ENCODE measurements at places on chromosomes 2 and 18. TPM values are rescaled to one million over a fixed set of nuclear protein-coding genes. Genes with fewer than 3 reads are reported as not detected.

Gene IL1A
- 0.45 TPM for total RNA-seq

Gene CPO
- not detected for total RNA-seq

Gene PROM2
- total RNA-seq, result 63.4 TPM

Gene C2orf78
- not detected for total RNA-seq

Gene PROKR1
- 0.07 TPM for total RNA-seq

Gene ETAA1
- total RNA-seq, result 5.9 TPM

Gene OSBPL1A
- 33.0 TPM for total RNA-seq

Gene ACADL
- 0.12 TPM for total RNA-seq

Gene ALPI
- total RNA-seq, result 27.1 TPM

GRCh38 chr2:150675807-150676206 is 188.3 kb upstream of the RND3 start:
- no peaks in the 10 kb centered on the region for H3K27me3 ChIP-seq
- H3K4me3 ChIP-seq, result no peak overlapping the region
- H3K4me1 ChIP-seq, result no peaks in the 10 kb centered on the region
- DNase-seq, result no peak
- H3K27ac ChIP-seq, result no peak overlapping the region
- no peaks in the 10 kb centered on the region for H3K36me3 ChIP-seq

DNA sequence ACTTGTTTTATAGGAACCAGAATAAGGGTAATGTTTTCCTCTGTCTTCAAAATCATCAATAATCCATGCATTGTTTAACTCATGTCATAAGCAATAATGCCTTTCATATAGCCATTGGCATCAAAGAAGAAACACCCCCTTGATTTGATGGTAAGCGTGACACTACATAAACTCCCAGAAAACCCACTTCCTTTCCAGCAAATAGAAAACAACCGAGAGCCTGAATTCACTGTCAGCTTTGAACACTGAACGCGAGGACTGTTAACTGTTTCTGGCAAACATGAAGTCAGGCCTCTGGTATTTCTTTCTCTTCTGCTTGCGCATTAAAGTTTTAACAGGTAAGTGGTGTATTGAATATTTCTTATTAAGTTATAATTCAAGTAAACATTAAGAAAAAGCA is at the start of gene ICOS:
Gene ICOS (plus strand): TSS at position 229 of the 400 bp plus-strand sequence. CDS start 52 bp downstream, at position 281.
- H3K4me1 ChIP-seq, result no peaks in the 10 kb centered on the region
- H3K27me3 ChIP-seq, result no peaks in the 10 kb centered on the region
- no peaks in the 10 kb centered on the region for H3K36me3 ChIP-seq
- H3K4me3 ChIP-seq, result no peak within 1 kb of the TSS
- no peak within 1 kb of the TSS for H3K27ac ChIP-seq
- DNase-seq, result no peak

DNA sequence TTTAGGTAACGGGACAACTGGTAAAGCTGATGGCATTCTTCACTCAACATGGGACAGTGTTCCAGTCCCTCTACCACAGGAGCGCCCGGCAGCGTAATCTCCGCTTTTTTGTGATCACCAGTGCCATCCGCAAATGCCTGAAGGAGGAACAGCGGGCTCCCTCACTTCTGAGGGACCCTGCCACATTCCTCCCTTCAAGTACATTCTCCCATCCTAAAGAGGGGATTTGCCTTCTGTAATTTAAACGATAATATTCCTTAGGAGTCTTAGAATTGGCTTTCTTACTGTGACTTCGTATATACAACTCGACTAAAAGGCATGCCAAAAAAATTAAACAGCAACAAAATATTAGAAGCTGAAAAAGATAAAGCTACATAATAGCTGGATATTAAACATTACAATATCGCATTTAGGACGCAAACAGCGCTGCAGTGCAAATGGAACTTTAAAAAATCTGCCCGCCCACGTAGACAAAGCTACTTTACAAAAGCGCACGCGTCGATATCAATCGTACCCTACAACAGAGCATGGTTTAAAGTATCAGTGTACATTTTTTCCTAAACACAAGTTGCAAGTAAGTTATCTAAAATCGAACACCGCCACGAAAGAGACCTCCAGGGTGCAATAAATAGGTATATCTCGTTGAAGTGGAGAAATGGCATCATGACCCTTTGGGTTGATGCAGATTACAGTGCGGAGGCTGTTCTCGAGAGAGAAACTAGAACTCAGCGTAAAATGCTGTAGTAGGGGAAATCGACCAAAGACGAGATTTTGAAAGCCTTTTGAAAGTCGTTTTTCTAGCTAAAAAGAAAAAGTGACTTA is 2.3 kb upstream of the VSNL1 start:
- peak; percentile 44 for DNase-seq
- H3K4me1 ChIP-seq, result no peaks in the 10 kb centered on the region
- H3K27me3 ChIP-seq, result no peaks in the 10 kb centered on the region
- H3K36me3 ChIP-seq, result no peaks in the 10 kb centered on the region

DNA sequence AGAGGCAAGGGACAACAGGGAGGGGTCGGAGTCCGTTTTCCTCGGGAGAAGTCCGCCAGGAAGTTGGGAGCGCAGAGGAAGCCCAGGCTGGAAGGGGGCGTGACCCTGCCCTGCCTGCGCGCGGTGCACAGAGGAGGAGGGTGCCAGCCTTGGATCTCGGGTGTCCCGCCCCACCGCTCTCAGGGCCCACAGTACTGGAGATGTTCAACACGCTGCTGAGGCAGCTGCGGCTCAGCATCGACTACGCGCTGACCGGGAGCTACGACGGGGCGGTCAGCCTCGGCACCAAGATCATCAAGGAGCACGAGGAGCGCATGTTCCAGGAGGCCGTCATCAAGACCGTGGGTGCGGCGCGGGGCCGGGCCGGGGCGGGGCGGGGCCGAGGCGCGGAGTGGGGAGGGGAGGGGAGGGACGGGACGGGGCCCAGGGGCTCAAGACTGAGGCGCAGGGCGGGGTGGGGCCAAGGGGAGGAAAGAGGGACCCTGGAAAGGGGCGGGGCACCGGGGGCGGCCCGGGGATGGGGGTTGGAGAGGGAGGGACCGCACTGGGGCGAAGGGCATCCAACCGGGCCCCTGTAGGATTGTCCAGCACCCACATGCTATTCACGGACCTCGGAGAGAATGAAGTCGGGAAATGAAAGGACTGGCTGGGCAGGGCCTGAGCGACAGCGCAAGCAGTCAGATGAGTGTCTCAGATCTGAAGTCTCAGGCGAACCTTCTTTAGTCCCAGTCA is 36.6 kb downstream of the POMC start:
- H3K27ac ChIP-seq, result no peak overlapping the region
- H3K4me3 ChIP-seq, result peak overlapping the region; percentile 19
- no peaks in the 10 kb centered on the region for H3K4me1 ChIP-seq
- peak; percentile 51 for DNase-seq

GRCh38 chr18:68104036-68104435 is 587.5 kb upstream of the DSEL start:
- no peak for DNase-seq
- H3K36me3 ChIP-seq, result no peaks in the 10 kb centered on the region
- H3K27me3 ChIP-seq, result no peaks in the 10 kb centered on the region
- H3K4me3 ChIP-seq, result no peak overlapping the region
- no peaks in the 10 kb centered on the region for H3K4me1 ChIP-seq
- no peak overlapping the region for H3K27ac ChIP-seq

GRCh38 chr2:237118025-237118424 is 32.3 kb downstream of the COPS8 start:
- no peak overlapping the region for H3K4me3 ChIP-seq
- H3K27me3 ChIP-seq, result no peaks in the 10 kb centered on the region
- H3K4me1 ChIP-seq, result no peaks in the 10 kb centered on the region
- no peak for DNase-seq

GRCh38 chr2:19684516-19684915 is 217.3 kb downstream of the TTC32 start:
- no peak overlapping the region for H3K27ac ChIP-seq
- no peaks in the 10 kb centered on the region for H3K36me3 ChIP-seq
- DNase-seq, result no peak
- H3K4me1 ChIP-seq, result no peaks in the 10 kb centered on the region
- H3K4me3 ChIP-seq, result no peak overlapping the region

GRCh38 chr18:37450434-37451132 is 115.0 kb downstream of the CELF4 start:
- no peak overlapping the region for H3K4me3 ChIP-seq
- no peaks in the 10 kb centered on the region for H3K4me1 ChIP-seq
- H3K27me3 ChIP-seq, result no peaks in the 10 kb centered on the region
- peak; percentile 25 for DNase-seq
- no peaks in the 10 kb centered on the region for H3K36me3 ChIP-seq

DNA sequence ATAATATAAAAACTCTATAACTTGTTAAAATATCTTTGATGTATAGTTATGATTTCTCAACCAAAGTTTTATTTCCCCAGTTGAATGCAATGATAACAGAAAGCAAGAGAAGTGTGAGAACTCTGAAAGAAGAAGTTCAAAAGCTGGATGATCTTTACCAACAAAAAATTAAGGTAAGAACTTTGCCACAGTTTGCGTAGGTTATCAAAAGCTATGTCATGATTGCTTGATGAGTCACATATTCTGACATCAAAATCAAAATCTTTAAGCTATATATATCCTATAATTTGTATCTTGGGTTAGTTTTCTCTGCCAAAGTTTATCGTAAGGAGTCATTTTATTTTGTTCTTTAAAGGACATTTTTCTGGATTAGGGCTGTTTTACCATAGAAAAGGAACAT is 35.0 kb downstream of the NDC80 start:
- H3K4me3 ChIP-seq, result no peak overlapping the region
- DNase-seq, result no peak
- H3K4me1 ChIP-seq, result no peaks in the 10 kb centered on the region
- peak overlapping the region; percentile 33 for H3K27ac ChIP-seq
- H3K27me3 ChIP-seq, result no peaks in the 10 kb centered on the region

DNA sequence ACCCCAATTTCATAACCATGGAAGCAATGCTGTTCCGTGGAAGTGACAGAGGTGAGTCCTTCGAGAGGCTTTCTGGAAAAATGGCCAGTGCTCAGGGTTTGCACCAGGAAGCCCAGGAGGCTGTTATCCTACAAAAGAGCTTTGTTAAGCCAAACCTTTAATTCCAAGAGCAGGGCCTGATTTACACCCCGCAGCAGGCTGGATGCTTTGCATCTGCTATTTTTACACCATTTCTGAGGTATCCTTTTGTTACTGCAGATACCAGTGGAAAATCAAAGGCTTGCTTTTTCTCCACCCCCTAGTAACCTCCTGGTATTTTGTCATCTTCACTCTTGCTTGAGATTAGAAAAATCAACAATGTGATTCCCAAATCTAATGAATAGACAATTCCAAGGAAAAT is 380.6 kb downstream of the SOX11 start:
- no peak for DNase-seq
- no peak overlapping the region for H3K27ac ChIP-seq
- no peaks in the 10 kb centered on the region for H3K27me3 ChIP-seq
- H3K4me3 ChIP-seq, result no peak overlapping the region
- no peaks in the 10 kb centered on the region for H3K36me3 ChIP-seq

DNA sequence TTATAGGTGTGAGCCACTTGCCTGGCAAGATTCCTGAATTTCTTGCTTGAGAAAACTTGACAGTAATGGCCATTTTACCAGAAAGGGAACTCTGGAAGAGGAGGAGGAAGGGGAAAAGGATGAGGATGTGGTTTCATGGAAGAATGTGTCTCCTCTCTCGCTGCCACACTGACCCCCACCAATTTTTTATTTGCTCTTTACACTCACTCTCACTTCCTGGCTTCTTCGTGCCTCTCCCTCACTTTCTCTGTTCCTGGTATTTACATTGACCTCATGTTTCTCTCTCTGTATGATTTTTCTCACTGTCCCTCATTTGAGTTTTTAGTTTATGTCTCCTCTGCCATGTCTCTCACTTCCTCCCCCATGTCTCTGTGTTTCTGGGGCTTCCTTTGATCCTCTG is 134.5 kb upstream of the CAB39 start:
- no peaks in the 10 kb centered on the region for H3K4me1 ChIP-seq
- no peaks in the 10 kb centered on the region for H3K27me3 ChIP-seq
- no peak overlapping the region for H3K27ac ChIP-seq
- no peak for DNase-seq
- H3K4me3 ChIP-seq, result no peak overlapping the region

DNA sequence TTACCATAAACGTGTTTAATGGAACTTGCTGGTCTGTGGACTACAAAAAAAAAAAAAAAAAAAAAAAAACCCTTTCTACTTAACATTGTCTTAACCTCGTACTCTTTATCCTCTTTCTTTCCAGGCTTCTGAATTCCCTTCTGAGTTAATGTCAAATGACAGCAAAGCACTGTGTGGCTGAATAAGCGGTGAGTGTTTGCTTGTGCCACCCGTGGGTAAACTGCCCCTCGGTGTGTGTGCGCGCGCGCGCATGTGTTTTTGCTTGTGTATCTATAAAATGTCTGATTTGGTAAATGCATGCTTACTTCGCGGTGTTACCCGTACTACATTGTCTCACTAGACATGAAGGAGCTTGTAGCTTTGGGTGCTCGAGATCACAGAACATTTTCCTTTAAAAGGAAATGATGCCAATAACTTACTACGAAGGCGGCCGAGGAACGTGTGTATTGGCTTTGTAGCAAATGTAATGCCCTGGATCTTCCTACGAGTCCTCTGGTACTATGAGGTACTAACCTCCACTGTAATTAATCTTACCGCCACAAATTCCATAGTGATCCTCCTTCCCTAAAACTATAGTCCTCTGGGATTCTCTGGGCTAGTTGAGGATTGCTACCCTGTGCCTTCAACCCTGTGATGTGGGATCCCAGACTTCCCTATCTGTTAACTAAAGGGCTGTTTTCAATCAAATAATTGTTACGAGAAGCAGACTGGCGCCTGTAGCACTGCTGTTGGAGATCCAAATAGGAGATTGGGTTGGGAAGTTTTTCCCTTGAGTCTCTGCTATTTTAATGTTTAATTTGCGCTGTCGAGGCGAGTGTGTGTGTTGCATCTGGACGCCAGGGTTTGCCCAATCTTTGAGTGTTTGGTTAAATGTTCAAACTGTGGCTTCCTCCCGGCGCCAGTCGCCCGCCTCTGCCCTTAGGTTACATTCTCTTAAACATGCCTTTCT is 1.1 kb downstream of the ID2 start:
- peak; percentile 61 for DNase-seq
- H3K4me3 ChIP-seq, result peak overlapping the region; percentile 81
- peak overlapping the region; percentile 93 for H3K27ac ChIP-seq
- H3K27me3 ChIP-seq, result no peaks in the 10 kb centered on the region
- H3K36me3 ChIP-seq, result no peaks in the 10 kb centered on the region

DNA sequence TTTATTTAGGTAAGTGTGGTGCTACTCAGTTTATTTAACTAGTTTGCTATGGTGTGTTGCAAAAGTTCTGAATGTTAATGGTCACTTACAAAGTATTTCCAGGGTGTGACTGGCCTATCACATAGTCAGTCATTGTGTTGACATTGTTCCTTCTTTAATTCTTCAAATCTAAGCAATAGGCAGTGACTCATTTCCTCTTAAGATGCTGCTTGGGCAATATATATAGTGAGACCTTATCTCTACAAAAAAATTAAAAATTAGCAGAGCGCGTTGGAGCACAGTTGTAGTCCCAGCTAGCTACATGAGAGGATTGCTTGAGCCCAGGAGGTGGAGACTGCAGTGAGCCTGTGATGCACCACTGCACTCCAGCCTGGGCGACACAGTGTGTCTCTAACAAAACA is 5.8 kb upstream of the CCDC88A start:
- H3K27ac ChIP-seq, result no peak overlapping the region
- no peak for DNase-seq
- H3K4me3 ChIP-seq, result no peak overlapping the region
- no peaks in the 10 kb centered on the region for H3K4me1 ChIP-seq

GRCh38 chr2:96860065-96861029 is 2.5 kb upstream of the ANKRD39 start:
- DNase-seq, result no peak
- no peaks in the 10 kb centered on the region for H3K27me3 ChIP-seq
- H3K4me1 ChIP-seq, result no peaks in the 10 kb centered on the region
- H3K4me3 ChIP-seq, result no peak overlapping the region
- H3K27ac ChIP-seq, result no peak overlapping the region
